ENCODE measurements at places on chromosomes 7 and 10.

DNA sequence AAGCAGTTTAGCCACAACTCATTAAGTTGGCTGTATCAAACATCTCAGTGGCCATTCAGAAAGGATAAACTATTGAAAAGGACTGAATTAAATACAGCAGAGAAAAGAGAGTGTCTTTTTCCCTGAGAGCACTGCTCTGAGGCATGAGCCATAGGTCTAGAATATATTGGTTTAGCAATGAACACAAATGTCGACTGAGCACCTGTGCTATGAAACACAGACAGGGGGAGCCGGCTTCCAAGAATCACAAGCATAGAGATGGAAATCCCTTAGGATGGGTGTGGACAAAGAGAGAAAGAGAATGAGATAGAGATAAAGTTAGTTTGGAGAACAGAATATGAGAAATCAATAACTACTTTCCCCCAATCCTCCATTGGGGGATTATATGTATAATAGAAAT lies 54.8 kb downstream of the DGKI start:
- DNase-seq = no peak

- no peak for DNase-seq
These were observed 106.5 kb downstream of the PDE1C start for GRCh38 chr7:31963569-31964175.

GRCh38 chr7:40436710-40437109 lies 301.9 kb downstream of the SUGCT start:
- no peak for DNase-seq

DNA sequence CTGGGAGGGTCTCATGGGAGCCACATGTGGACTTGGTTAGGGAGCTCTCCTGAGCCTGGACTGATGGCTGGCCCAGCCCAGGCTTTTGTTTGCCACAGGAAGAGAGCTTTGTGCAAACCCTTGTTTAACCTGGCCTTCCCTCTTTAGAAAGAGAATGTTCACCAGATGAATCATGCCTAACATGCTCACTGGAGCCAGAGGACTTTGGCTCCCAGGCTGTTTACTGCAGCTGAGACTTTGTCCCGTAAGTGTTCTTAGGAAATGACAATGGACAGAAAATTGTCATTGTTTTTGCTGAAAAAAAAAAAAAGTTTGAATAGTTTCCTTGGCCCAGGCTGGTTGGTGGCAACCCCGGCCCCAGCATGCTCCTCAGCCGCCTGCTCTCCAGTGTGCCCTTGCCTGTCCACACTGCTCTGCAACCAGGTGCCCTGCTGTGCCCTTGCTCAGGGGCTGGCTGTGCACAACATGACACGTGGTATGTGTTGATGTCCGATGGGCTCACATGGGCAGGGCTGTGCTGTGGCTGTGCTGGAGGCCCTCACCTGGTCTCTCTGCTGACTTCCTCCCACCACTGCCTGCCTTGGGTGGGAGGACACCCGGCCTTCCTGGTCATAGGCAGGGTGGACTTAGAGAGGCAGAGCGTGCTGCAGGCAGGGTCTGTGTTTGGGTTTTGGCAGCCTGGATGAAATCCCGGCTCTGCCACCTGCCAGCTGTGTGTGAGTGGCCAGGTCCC lies 215.3 kb upstream of the ZNF32 start:
- DNase-seq = no peak

GRCh38 chr7:2689343-2689847 lies 1.4 kb downstream of the AMZ1 start:
- no peak for DNase-seq

DNA sequence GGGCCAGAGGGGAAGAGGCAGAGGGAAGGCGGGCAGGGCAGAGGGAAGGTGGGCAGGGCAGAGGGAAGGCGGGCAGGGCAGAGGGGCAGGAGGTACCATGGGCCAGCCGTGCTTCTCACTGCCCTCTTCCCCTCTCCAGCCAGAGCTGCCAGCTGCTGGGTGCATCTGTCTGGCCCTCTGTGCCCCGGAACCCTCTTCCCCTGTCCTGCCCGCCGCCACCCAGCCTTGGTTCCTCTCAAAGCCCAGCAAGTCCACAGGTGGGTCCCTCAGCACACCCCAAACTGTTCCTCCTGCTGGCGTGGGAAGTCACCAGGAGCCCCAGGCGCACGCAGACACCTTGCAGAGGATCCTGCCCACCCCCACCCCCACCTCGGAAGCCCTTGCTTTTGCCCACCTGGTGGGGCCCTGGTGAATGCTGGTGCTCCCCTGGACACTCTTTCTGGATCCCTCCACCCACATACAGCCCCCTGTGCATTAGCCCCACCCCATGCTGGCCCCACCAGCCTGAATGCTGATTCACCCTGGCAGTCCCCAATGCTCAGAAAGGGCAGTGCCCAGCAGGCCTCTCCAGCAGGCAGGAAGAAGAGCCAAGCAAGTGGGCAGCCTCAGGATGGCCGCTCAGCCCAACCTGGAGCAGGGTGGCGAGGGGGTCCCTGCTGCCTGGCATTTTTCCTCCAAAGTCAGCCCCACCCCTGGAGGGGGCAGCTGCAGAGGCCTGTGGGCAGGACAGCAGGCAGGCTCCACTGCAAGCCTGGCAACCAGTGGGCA lies 1.9 kb upstream of the PWWP2B start:
- DNase-seq = no peak

GRCh38 chr7:27782849-27783248 lies 42.9 kb downstream of the TAX1BP1 start:
- peak; percentile 22 for DNase-seq

DNA sequence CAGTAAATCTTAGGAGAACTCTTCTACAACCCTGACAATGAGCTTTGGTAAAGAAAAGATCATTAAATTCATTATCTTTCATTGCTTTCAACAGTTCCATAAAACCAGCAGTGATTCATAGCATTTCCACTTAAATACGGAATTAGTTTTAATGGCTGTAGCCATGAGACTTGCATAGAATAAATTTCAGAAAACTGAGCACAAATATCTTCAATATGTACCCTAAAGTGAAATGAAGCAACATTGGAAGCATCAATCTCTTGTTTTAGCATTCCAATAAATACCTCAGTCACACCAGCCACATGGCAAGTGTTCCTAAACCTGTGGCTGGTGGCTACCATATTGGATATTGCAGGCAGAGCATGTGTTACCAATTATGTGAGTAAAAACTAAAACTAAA lies 3.6 kb upstream of the RARRES2 start:
- DNase-seq = no peak

GRCh38 chr7:7970531-7971307 lies 2.1 kb downstream of the GLCCI1 start:
- peak; percentile 30 for DNase-seq

- DNase-seq = no peak
These were observed 348.9 kb downstream of the DNAJB6 start for GRCh38 chr7:157685430-157686284.

DNA sequence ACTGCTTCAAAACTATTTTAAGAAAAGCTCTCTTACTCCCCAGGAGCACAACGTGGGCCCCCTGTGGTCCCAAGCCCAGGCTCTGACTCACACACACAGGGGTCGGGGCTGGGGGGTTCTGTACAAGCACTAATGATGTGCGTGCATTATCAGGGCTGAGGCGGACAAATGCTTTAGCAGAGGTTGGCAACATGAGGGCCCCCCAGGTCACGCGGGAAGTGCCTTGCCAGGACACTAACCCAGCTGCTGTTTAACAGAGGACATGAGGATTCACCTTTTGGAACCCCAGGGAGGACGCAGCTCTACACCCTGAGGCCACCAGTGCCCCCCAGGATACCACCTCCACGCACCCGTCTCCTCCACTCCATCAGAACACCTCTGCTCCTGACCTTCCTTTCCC lies 342.8 kb downstream of the DNAJB6 start:
- DNase-seq = no peak

DNA sequence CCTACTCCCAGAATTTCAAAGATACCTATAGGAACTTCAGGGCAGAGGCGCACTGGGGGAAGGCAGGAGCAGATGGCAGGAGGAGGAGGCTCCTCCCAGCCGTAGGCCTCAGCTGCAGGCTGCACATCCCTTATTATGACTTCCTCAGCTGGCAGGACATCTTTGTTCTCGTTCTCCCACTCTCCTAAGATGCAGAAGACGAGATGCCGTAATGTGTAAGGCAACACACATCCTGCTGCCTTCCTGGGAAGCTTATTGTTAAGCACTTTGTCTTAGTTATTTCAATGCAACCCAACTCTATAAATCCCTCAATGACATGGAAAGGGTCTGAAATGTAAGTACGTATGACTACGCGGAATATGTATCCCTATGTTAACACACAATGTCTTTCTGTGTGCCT lies 599.8 kb upstream of the MGMT start:
- DNase-seq = no peak

- DNase-seq = no peak
These were observed 6.2 kb downstream of the SEC61A2 start for GRCh38 chr10:12135631-12136030.

GRCh38 chr10:131272897-131273451 lies 38.5 kb downstream of the TCERG1L start:
- no peak for DNase-seq

- DNase-seq = no peak
These were observed 379.2 kb upstream of the GHITM start for GRCh38 chr10:83760142-83760541.

DNA sequence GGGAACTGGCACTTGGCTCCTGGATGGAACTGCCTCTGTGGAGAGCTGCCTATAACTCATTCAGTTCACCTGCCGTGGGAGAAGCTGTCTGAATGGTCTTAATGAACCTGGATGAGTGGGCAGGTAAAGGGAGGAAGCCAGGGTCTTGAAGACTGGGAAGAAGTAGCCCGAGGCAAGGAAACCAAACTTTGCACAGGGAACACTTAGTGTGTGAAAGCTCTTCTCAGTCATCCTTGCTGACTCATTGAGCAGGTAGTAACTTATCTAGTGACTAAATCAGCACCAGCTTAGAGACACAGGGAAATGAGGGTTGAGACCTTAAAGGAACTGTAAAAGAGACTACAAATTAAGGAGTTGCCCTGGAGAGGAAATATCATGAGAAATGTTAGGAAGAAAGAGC lies 9.9 kb downstream of the LRRC4 start:
- no peak for DNase-seq

DNA sequence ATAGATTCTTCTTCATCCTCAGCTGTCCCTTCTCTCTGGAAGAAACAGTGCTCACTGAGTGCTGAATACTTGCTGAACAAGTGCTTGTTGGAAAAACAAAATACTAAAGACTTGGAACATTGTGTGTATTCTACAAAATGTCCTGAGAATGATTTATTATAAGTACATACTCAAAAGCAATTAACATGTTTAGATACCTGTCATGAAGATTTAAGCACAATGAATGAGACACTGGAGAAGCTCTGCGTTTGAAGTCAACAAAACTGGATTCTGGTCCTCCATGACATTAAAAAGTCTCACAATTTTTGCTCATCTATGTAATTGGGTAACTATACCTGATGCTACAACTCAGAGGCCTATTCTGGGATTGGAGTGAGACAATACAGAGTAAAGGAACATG lies 34.8 kb upstream of the LAMB1 start:
- no peak for DNase-seq

DNA sequence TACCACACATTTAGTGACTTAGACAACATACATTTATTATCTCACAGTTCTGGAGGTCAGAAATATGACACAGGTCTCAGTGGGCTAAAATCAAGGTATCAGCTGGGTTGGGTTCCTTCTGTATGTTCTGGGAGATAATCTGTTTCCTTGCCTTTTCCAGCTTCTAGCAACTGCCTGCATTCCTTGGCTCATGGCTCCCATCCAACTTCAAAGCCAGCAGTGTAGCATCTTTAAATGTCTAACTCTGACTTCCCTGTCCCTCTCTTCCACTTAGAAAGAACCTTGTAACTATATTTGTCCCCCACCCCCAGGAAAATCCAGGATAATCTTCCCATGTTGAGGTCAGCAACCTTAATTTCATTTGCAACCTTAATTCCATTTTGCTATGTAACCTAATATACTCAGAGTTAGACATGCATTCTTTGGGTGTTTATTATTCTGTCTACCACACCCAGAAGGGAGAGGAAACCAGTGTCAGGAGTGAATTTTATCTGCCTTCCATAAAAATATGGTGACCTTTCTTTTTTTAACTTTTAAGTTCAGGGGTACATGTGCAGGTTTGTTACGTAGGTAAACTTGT lies 57.3 kb upstream of the SMIM30 start:
- DNase-seq = no peak

DNA sequence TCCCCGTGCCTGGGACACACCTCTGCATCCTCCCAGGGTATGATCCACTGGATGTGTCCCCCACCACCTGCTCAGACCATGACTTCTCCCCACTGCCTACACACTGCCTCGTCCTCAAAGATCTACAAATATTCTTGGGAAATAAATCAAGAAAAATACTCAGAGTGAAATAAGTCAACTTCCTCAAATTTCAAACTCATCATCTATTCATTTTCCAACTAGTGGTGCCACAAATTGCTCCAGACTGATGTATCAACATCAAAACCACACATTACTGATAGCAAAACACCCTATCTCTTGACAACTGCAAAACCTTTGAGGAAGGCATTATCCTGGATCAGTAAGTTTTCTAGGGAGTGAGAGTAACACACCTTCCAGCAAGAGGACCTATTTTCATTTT lies 87.7 kb downstream of the GRB10 start:
- no peak for DNase-seq

DNA sequence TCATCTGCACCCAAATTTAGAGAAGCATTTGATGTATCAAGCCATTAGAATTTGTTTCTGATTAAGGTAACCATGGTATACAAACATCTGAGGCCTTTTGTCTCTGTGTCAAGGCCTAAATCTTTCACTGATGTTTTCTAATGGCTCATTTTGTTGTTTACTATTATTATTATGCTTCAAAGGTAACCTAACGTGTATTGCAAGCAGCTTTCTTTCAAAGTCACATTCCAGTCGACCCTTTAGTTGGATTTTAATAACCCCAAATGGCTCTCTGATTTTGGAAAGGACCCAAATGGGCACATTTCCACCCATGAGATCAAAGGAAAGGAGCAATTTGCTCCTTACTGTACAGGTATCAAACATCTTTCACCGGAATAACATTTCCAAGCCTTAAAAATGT lies 46.7 kb upstream of the WNT16 start:
- DNase-seq = no peak

- DNase-seq = no peak
These were observed 60.0 kb downstream of the HGF start for GRCh38 chr7:81709836-81710235.

GRCh38 chr10:77925795-77926565 lies 575 bp downstream of the DLG5 start:
- DNase-seq = peak; percentile 40

- DNase-seq = no peak
These were observed 175.9 kb downstream of the NEURL1 start for GRCh38 chr10:103669243-103669929.

- DNase-seq = no peak
These were observed 12.8 kb downstream of the KCTD7 start for GRCh38 chr7:66641526-66641871.

DNA sequence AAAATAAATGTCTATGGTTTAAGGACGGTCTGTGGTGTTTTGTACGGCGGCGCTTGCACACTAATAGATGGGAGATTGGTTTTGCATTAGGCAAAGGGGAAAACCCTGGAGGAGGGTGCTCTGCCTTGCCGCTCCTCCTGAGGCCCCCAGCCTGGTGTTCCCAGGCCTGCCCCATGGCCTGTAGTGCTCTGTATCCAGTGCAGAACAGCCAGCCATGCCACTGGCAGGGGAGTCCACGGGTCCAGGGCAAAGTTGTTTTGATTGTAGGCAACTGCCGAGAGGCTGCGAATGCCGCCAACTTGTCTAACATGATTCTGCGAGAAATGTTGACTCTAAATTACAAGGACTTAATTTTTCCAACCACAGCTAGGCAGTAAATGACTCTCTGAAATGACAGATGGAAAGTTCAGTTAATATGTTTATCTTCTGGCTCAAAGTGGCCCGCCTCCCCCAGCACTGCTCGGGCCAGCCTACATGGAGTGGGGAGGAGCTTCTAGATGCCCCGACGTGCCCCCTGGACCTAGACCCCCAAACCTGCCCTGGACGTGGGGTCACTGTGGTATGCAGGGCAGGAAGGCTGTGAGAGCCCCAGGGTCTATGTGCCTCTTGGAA lies 104.6 kb upstream of the GDF10 start:
- peak; percentile 17 for DNase-seq

Data from activated CD4-positive, alpha-beta T cell treated with anti-CD3 and anti-CD28 coated beads, Interleukin-10, Interleukin-2, amounts not matched to agents 100 ng/mL and 50 ng/mL, durations not matched to agents 16 hours and 8 hours (primary cell).